ENCODE measurements at places on chromosomes 12 and 14. TPM values are rescaled to one million over a fixed set of nuclear protein-coding genes. Genes with fewer than 3 reads are reported as not detected.

GRCh38 chr12:3034067-3034750 is 43.0 kb upstream of the TSPAN9 start:
- peak; percentile 93 for DNase-seq

DNA sequence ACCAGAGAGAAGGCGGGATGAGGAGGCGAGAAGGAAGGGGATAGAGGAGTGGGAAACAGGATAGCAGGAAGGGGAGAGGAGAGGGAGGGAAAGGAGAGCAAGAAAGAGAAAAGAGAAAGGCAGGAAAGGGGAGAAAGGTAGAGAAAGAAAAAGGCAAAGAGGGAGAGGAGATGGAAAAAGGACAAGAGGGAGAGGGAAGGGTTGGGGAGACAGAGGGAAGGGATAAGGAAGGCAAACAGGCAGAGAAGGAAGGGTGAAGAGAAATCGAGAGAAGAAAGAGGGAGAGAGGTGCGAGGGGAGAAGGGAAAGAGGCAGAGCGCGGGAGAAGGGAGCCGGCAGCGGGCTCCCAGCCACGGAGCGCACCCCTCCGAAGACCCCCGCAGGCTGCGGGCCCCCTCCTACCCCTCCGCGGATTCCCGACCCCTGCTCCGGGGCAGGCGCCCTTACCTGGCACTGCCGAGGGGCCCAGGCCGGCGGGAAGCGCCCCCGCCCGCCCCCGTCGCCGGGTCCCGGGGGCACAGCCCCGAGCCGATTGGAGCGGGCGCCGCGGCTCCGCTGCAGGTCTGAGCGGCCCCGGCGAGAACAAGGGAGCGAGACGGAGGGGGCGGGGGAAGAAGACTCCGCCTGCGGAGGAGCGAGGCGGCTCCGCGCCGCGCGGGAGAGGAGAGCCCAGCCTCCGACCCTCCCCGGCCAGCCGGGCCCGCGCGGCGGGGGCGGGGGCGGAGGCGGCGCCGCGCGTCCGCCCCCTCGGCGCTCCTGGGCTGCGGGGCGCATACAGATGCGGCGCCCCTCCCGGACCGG is at the start of gene CDH24:
CDH24 (minus strand) TSS at position 565 of the 801 bp plus-strand sequence. CDS start 1,787 bp downstream, outside the sequence.
- DNase-seq = peak; percentile 65

DNA sequence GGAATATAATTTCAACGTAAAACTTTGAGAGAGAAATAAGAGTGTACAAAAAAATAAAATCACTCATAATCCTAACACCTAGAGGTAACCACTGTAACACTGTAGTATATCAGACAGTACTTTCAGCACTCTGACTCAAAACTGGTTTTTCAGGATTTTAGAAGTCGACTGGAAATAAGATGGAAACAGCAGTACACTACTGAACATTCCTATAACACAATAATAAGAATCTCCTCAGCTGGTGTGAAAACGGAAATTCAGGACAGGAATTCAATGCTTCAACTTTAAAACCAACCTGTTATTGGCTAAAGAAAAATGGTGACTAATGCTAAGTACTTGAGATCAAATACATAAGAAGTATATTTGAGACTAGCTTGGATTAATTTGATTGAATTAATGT is 12.3 kb upstream of the PITPNM2 start:
- DNase-seq = no peak

The NKX2-1 gene
- not detected for total RNA-seq
